Smooth muscle cell of the umbilical artery (primary cell): ENCODE measurements at places on chromosomes 5 and 9. TPM values are rescaled to one million over a fixed set of nuclear protein-coding genes. Genes with fewer than 3 reads are reported as not detected.

The IL4 gene
- total RNA-seq, result not detected in 2 replicates

The RFESD gene
- total RNA-seq, result 0.59 and 1.7 TPM in 2 replicates

The GLRA1 gene
- total RNA-seq, result not detected in 2 replicates

The BNC2 gene
- total RNA-seq, result 20.6 and 30.3 TPM in 2 replicates

The HBEGF gene
- 7.4 and 27.0 TPM in 2 replicates for total RNA-seq

The CETN3 gene
- 16.6 and 20.2 TPM in 2 replicates for total RNA-seq

The MED27 gene
- 9.8 and 16.6 TPM in 2 replicates for total RNA-seq

The PTGES gene
- total RNA-seq, result 6.3 and 162 TPM in 2 replicates

The SLC6A18 gene
- not detected in 2 replicates for total RNA-seq

The POU5F2 gene
- 0.89 and 1.2 TPM in 2 replicates for total RNA-seq

The GAPT gene
- not detected in 2 replicates for total RNA-seq

The IL17B gene
- 0.59 TPM in 1 of 2 replicates, not detected in the other for total RNA-seq
